ENCODE measurements at places on chromosomes 11 and 22.

DNA sequence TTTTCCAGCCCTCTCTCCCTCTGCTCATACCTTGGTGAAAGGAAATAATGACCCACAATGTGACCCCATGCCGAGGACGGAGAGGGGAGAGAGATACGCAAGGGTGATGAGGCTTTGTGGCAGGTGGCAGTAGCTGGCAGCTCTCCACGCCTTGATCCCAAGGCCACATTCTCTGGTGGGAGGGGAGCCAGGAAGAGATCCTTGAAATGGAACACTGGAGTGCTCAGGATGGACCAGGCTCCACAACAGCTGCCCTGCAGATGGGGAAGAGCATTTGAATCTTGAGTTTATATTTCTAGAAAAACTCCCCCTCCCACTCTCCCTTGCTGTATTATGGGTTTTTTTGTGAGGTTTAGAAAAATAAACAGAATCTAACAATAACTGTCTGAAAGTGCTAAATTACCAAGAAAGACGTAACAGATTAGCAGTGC, 61.6 kb upstream of the CDON start:
- DNase-seq, result peak; percentile 84

- DNase-seq, result no peak
Observed at GRCh38 chr11:119752345-119752871, 23.4 kb upstream of the NECTIN1 start.

DNA sequence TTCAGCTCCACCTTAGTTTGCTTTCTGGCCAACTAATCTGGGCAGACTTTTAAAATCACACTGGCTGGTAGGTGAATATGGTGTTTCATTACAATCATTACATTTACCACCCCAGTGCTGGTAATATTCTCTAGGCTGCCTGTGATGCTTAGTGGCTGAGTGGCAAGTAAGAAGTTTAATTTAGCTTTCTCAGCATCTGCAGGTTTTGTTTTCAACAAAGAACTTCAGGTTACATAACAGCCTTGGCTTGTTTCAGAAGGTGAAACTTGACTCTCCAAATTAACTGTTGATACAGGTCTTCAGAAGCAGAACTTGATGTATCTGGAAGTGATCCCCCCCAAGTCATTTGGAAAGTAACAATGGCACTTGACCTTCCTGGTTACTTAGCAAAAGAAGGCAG, 423.3 kb upstream of the CCDC90B start:
- DNase-seq, result no peak

DNA sequence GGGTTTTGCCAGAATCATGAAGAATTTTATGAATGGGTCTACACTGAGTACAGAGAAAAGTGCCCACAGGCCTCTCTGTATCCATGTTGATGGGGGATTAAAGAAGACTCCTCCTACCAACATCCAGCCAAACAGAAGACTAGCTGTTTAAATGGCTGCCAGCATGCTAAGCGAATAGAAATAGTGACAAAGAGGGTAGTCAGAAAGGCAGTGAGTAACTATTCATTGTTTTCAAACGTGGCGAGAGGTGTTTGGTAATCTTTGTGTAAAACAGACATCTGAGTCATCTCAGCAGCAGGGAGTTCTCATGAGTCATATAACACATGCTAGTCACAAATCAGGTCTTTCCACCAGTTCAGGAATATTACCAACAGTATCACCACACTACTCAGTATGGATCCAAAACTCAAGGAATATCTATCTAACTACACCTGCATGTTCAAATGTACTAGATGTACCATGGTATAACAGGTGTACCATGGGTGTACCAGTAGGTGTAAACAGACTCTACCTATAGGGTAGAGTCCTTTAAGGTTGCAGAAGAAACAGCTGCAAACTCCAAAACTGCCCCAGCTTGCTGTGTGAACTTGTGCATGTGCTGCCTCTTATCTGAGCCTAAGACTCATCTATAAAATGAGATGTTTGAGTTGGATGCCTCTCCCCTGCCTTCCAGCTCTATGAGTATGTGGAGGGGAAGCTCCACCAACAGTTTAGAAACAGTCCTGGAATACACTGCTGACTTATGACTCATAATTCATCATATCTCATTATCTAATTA, 82.0 kb downstream of the SLC1A2 start:
- peak; percentile 58 for DNase-seq

- DNase-seq, result no peak
Observed at GRCh38 chr11:11973866-11974265, 34.6 kb downstream of the DKK3 start.

- DNase-seq, result no peak
Observed at GRCh38 chr11:1734641-1735081, 15.7 kb downstream of the IFITM10 start.

GRCh38 chr11:132405728-132406127, 1035.3 kb downstream of the NTM start:
- DNase-seq, result no peak

GRCh38 chr11:110000850-110001249, 92.3 kb upstream of the ZC3H12C start:
- DNase-seq, result no peak

GRCh38 chr22:37716708-37717107, 19.9 kb downstream of the TRIOBP start:
- no peak for DNase-seq

- DNase-seq, result no peak
Observed at GRCh38 chr11:102494216-102494615, 36.3 kb downstream of the MMP7 start.

- DNase-seq, result no peak
Observed at GRCh38 chr11:3186166-3186953, 21.2 kb upstream of the OSBPL5 start.

GRCh38 chr22:30555282-30556210, 9.0 kb upstream of the SEC14L6 start:
- DNase-seq, result no peak

GRCh38 chr11:75505916-75506692, 19.6 kb downstream of the GDPD5 start:
- no peak for DNase-seq

DNA sequence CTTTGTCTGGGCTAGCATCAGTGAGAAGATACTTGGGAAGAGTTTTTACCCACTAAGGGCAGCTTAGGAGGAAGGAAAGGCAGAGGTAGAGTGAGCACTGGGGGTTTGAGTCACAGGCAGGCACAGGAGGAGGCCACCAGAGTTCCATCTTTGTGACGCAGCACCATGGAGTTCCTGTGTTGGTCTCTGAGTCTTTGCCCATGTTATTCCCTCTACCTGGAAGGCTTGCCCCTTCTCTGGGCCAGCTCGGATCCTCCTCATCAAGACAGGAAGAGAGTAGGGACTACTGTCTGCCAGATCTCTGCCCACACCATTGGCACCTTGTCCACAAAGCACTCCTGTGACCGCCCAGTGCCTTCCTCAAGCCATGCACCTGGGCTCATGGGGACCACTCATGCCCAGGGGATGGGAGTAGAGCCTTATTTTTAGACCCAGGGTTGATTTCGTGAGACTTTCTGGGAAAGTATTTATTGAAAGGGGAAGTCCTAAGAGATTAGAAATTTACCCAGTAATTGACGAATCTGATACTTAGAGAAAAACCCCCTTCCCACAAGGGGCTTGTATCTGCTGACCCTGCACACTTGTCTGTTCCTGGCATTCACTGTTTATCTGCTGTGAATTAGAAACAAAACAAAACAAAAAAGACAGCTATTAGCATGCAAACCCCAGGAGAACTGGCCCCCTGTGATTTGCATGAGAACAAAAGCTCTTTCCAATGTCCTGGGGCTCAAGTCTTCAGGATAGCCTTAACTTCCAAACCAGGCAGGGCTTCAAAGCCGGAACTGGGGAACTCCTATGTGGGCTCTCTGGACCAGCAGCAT, 35.9 kb upstream of the MYEOV start:
- no peak for DNase-seq

DNA sequence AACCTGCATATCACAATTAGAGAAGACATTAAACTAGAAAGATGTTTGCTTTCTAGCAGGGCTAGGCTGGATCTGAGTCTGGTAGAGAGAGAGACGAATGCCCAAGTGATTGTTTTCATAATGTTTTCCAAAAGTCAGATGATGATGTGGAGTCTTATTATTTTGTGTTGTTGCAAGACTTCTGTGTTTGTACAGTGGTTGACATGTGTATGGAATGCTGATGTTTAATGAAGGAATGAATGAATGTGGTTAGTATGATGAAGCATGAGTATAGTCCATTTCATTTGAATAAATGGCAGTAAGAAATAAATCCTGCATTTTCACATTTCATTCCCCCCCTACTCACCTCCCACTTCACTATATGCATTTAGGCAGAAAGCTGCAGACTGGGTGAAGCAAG, 69.6 kb downstream of the PPP2R1B start:
- DNase-seq, result no peak

DNA sequence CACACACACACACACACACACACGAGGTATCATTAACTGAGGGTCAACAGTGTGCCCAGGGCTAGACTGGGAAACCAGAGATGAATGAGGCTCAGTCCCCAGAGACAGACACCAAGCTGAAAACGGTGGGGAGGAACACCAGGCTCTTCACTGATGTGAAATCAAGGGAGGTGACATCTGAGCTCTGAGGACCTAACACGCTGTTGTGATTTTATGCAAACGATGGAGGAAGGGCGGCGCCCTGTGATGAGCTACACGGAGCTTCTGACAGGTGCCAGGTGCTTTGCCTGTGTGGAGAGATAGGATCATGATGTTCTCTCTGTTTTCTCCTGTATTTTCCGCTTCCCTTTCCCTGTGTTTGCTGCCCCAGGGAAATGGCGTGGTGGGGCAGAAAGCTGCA, 6.5 kb upstream of the CYB5R3 start:
- no peak for DNase-seq

DNA sequence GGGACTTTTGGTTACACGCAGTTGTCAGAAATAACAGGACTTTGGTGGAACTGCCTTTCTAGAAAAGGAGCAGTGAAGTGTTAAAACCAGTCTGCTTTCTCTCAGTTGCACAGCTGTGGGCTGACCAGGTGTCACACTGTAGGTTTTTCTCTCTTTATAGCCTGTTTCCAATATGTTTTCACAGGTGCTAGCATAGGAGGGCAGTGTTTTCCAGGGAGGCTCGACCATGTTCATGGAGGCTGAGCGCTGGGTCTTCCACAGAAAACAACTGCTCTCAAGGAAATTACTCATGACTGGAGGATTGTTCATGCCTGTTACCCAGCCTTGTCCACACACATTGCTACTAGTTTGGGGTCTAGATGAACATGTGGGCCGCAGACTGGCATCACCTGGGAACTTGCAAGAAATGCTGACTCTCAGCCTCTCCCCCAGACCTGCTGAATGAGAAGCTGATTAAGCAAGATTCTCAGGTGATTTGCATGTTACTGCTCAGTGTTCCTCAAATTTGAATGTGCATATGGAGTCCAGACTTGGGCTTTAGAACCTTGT, 157.7 kb downstream of the MAML2 start:
- DNase-seq, result no peak

DNA sequence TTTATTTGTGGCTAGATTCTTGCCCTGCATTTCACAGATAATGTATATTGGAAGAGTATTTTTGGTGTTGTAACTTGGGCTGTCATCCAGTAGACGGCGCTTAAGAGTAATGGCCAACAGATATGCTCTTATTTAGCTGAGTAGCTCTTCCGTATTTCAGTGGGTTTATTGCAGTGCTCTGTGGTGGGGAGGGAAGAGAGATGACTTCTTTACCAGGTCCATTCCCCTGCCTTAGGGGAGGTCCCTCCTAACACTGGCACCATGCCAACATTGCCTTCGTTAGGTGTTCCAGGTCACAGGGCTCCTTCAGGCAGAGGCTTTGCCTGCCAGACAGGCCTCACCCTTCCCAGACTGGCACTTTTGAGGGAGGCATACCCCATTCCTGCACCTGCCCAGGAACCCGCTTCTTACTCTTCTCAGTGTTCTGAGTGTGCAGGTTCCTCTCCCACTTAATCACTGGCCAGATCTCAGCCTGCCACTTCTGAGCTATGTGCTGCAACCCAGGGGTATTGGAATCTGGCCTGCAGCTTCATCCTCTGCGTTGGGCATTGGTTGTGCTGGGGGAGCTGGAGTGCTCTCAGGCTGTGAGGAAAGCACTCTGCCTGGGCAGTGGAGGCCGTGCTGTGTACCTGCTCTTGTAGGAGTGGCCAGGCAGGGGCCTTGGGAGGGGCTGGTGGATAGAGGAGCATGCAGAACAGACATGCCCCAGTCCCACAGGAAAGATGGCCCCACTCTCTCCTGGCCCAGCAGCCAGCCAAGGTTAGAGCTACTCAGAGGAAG, 29.4 kb upstream of the SLN start:
- peak; percentile 8 for DNase-seq

GRCh38 chr11:95716266-95716665, 73.3 kb downstream of the FAM76B start:
- DNase-seq, result no peak

GRCh38 chr11:10294290-10294953, 403 bp upstream of the SBF2 start:
- DNase-seq, result peak; percentile 43

GRCh38 chr11:120025606-120026335, 112.1 kb downstream of the TRIM29 start:
- DNase-seq, result no peak

DNA sequence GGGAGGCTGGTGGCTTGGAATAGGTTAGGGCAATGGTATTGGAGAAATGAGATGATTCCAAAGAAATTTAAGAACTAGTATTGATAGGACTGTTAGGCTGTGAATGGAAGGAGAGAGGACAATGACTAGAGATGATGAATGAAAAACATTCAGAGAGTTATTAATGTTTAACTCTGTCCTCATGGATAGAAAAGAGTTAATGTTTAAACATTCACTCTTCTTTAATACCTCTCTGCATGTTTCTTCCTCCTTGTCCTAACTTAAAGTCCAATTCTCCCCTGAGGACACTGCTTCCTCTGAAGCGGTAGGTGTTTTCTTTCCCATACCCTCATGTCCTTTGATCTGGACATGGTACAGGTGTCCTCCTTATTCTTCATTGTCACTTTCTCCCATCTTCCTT, 13.4 kb downstream of the CHEK1 start:
- DNase-seq, result no peak

GRCh38 chr11:78742430-78742829, 167.8 kb upstream of the NARS2 start:
- peak; percentile 87 for DNase-seq

DNA sequence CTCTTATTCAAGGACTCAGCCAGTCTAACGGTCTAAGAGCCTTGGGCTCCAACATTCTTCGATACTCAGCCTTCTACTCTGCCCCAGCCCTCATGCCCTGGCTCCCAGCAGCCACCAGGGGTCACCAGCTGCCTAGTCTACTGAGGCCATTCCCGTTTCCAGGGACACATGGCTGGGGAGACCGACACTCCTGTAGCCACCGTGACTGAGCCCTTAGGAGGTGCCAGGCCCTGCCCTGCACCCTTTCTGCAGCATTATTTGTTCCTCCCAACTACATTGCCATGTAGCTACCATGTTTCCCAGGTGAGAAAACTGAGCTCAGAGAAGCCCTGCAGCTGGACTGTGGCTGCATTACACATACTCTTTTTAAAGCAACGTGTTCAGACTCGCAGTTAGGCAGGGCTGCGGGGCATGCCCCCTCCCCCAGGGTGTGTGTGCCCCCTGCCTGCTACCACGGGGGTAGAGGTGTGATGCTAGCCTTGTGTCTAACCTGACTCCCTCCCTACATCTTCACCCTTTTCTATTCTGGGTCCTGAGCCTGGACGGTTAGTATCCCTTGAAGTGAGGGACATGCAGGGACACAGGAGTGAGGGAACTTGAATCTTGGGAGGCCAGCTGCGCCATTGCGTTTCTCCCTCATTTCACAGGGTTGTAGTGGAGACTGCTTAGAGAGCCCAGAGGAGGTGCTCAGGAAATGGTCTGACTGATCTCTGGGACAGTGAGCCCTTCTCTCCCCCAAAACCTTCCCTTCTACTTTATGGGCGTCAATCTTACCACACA, 17.5 kb downstream of the ATG16L2 start:
- DNase-seq, result peak; percentile 84

Data from NCI-H446 (cell line).